ENCODE measurements at places on chromosomes 7 and 10.

DNA sequence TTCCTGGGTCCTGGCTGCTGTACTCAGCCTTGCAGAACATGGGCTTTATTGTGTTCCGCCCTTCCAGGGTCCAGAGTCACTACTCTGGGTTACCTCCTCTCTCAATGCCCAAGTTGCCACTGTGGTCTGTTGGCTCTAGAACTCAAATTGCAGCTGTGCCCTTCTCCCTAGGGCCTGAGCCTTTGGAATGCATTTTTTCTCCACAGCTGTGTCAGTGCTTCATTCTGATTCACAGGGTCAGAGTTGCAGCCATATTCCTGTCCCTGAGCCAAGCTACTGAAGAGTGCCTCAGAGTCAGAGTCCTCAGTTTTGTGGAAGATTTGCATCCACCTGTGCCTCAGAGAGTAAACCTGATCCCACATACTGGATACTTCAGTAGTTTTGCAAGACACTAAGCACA lies 167.5 kb downstream of the ITGB1 start:
- DNase-seq = no peak

DNA sequence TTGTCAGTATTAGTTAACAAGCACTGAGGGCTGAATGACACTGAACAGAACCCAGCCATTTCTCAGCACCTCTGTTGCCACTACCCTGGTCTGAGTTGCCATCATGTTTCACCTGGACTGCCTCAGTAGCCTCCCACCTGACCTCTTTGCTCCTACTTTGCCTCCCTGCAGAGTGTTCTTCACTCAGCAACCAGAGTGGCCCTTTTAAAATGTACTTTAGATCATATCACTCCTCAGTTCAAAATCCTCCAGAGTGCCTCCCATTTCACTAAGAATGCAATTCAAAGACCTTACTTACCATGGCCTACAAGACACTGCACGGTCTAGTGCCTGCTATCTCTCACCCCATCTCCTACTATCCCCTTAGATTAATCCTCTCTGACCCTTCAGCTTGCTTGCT lies 214.5 kb downstream of the AUTS2 start:
- no peak for DNase-seq

- no peak for DNase-seq
Measured at GRCh38 chr7:43166686-43167085, 54.2 kb downstream of the HECW1 start.

DNA sequence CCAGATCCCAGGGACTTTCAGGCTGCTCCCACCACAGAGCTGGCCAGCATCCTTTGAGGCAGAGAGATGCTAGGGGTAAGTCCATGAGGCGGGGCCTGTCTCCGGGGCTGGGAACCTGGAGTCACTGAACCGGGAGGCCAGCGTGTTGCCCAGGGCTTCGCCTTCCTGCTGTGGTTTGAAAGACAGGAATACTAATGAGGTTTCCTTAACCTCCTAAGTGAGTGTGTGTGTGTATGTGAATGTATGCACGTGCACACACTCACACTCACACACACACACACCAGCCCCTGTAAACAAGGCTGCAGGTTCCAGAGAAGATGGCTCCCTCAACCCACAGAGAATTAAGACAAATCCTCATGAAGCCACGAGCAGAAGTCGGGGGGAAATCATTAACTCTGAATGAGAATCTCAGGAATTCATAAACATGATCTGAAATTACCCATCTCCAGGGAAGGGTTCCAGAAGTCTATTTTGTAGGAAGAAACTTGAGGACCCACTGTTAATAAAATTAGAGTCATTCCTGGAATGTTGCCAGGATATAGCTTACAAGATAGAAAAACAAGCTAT lies 20.3 kb upstream of the PFKP start:
- no peak for DNase-seq

GRCh38 chr10:77673101-77673500 lies 35.5 kb upstream of the KCNMA1 start:
- DNase-seq = no peak

GRCh38 chr7:36661135-36661840 lies 63.0 kb downstream of the AOAH start:
- DNase-seq = no peak

DNA sequence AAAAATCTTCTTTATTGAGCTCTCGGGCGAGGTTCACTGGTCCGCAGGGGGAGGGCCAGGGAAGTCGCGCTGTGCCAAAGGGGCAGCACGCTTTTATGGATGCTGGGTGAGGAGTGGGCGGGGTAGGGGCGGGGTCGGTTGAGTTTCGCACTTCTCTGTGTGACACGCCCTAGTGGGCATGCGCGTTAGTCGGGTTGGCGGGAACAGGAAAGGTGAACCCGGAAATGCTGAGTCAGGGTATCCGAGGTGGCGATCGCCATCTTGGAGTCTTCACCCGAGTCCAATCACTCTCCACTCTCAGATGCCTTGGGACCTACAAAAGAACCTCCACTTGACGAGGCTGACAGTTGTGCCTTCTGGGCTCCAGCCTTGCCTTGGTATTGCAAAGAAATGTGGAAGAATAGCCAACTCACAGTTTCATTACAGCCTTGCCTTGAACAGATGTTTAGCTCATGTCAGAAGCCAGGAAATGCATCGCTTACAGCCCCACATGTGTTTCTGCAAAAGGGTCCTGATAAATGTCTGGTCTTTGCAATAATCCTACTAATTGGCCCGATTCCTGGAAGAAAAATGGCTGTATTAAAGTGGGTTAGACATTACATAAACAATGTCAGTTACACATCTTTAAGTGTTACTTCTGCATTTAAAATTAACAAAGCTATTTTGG lies 64.1 kb downstream of the AHR start:
- DNase-seq = no peak

- no peak for DNase-seq
Measured at GRCh38 chr7:143487566-143487965, 9.9 kb downstream of the TAS2R41 start.

- DNase-seq = no peak
Measured at GRCh38 chr7:18128846-18129245, 101.2 kb upstream of the PRPS1L1 start.

Measured in CD4-positive, alpha-beta T cell treated with Interleukin-12 subunit alpha and Interleukin-12 subunit beta, for 1 hour (primary cell).